Activated T-helper 1 cell treated with anti-CD3 and anti-CD28 coated beads, Interleukin-12 subunit alpha, Interleukin-12 subunit beta, Interleukin-2, Interleukin-4 antibody, amounts not matched to agents 30 ng/mL and 10 ng/mL and 1 ng/mL, durations not matched to agents 14 hours and 24 hours and 36 hours (primary cell): ENCODE measurements at places on chromosomes 12 and 14.
A peak's percentile ranks its signal among the peaks of the same experiment; 100 is the strongest.

DNA sequence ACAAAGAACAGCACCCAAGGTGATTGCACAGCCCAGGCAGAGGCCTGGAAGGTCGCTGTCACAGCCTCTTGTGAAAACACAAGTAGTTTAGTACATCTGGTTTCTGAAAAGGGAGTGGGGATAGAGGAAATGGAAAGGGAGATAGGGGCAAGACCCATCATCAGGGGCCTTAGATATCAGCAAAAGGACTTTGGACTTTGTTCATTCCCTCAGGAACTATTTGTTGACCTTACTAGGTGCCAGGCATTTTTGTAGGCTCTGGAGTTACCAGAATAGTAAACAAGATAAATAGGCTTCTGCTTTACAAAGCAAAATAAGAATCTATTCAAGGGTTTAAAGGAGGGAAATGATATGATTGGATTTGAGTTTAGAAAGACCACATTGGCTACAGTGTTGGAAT lies 199.4 kb upstream of the CDKN3 start:
- no peaks in the 10 kb centered on the region for H3K27me3 ChIP-seq
- H3K36me3 ChIP-seq, result no peaks in the 10 kb centered on the region
- no peaks in the 10 kb centered on the region for H3K4me1 ChIP-seq
- H3K27ac ChIP-seq, result no peak overlapping the region

DNA sequence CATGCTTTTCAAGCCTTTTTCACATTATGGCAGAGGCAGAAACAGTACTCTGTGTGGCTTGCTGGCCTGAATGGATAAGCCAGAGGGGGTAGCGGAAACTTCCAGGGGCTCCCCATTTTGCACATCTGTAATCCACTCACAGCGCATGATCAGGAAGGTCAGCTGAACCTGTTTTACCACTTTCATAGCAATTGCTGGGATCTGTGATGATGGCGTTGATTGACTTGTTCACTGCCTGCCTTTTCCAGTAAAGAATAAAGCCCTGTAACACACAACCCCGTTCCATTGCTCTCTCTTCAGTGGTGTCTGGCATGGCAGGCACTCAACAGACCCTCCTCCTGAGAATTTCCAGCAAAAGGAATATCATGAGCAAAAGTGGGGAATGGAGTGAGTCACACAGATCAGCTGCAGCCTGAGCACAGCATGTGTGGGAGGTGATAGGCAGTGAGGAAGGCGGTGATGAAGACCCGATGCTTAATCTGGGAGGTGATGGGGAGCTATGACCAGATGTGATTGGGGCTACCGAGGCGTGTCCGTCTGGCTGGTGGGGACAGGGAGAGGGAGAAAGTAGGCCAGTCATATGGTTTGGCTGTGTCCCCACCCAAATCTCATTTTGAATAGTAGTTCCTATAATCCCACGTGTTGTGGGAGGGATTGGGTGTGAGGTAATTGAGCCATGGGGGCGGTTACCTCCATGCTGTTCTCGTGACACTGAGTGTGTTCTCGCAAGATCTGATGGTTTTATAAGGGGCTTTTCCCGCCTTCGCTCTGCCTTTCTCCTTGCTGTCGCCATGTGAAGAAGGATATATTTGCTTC lies 44.7 kb upstream of the CHST11 start:
- no peak for DNase-seq
- peaks cover 11% of the 10 kb centered on the region for H3K4me1 ChIP-seq
- no peaks in the 10 kb centered on the region for H3K27me3 ChIP-seq
- H3K4me3 ChIP-seq, result no peak overlapping the region

DNA sequence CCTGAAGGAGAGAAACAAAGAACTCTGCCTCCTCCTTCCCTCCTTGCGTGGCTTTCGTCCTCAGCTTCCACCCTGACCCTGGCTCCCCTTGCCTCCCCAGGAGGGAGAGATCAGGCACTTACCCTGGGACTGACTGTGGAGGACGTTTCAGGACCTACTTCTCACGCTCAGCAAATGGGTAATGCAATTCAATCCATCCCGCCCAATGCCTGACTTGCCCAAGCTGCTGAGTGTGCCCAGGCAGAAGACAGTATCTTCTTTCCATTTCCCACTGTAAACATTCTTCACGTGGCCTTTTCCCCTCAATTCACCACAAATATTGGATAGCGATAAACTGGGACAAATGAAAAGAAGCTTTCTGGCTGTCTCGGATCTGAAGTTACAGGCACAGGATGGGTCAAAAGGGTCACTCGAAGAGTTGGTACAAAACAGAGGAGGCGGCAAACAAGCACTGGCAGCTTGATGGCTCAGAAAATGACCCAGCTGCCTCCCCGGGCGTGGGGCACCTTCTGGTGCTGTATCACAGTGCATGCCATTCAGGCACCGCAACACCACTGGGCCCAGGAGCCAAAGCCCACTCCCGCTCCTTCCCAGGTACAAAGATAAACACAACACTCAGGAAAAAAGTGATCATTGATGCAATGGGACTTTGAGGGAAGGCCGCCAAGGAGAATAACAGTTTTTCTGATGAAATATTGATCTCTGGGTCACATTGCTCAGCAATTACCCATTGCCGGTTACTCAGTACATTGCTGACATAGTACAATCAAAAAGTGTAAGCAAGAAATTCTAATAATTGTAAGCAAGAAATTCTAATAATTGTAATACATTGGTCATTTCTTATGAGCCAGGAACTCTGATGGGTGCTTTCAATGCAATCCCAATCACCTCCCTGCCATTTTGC lies 65.8 kb downstream of the TRIM9 start:
- no peaks in the 10 kb centered on the region for H3K4me1 ChIP-seq
- no peak overlapping the region for H3K4me3 ChIP-seq
- DNase-seq, result no peak
- no peak overlapping the region for H3K27ac ChIP-seq
- peaks cover 2% of the 10 kb centered on the region for H3K27me3 ChIP-seq

- H3K27ac ChIP-seq, result no peak overlapping the region
- peaks cover 28% of the 10 kb centered on the region for H3K4me1 ChIP-seq
- peaks cover 8% of the 10 kb centered on the region for H3K27me3 ChIP-seq
- DNase-seq, result no peak
- no peaks in the 10 kb centered on the region for H3K36me3 ChIP-seq
- H3K4me3 ChIP-seq, result no peak overlapping the region
These were observed 8.7 kb upstream of the AQP2 start for GRCh38 chr12:49941556-49942511.

DNA sequence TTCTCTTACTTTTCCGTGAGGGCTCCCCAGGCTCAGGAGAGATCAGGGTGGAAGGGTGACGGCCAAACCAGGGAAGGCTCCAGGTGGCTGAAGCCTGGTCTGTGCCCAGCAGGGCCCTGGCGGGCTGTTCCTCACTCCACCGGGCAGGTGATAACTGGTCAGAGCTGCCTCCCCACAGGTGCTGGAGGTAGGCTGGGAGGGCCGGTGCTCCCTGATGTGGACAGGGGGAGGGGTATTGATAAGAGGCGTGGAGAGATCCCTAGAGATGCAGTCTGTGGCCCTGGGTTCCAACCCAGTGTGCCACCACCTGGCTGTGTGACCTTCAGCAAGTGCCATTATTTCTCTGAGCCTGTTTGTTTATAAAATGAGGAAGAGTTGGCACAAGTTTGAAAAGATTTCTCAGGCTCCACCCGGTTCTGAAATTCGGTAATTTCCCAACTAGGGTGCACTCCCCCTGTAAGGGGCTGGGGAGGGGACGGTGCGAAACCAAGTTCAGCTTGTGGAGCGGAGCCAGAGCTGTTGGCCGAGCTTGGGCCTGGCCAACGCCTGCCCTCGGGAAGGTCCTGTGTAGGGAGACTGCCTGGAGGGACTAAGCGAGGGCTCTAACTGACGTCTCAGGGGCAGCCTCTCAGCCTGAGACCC lies 1.0 kb upstream of the NR4A1 start:
- peaks cover 47% of the 10 kb centered on the region for H3K4me1 ChIP-seq
- H3K4me3 ChIP-seq, result peak overlapping the region; percentile 96
- peak overlapping the region; percentile 63 for H3K27ac ChIP-seq
- peaks cover 13% of the 10 kb centered on the region for H3K36me3 ChIP-seq

DNA sequence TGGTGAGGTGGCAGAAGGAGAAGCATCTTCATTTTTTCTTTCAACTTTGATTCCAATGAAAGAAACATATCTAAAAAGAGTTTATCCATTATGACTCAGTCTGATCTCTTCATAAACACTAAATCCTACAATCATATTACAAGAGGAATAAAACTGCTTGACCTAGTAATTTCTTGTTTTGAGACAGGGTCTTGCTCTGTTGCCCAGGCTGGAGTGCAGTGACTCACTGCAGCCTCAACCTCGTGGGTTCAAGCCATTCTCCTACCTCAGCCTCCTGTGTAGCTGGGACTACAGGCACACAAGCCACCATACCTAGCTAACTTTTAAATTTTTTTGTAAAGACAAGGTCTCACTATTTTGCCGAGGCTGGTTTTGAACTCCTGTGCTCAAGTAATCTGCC lies 147.2 kb downstream of the NDUFA12 start:
- H3K4me3 ChIP-seq, result no peak overlapping the region
- H3K27ac ChIP-seq, result no peak overlapping the region
- H3K4me1 ChIP-seq, result peaks cover 4% of the 10 kb centered on the region
- no peaks in the 10 kb centered on the region for H3K36me3 ChIP-seq
- no peak for DNase-seq

DNA sequence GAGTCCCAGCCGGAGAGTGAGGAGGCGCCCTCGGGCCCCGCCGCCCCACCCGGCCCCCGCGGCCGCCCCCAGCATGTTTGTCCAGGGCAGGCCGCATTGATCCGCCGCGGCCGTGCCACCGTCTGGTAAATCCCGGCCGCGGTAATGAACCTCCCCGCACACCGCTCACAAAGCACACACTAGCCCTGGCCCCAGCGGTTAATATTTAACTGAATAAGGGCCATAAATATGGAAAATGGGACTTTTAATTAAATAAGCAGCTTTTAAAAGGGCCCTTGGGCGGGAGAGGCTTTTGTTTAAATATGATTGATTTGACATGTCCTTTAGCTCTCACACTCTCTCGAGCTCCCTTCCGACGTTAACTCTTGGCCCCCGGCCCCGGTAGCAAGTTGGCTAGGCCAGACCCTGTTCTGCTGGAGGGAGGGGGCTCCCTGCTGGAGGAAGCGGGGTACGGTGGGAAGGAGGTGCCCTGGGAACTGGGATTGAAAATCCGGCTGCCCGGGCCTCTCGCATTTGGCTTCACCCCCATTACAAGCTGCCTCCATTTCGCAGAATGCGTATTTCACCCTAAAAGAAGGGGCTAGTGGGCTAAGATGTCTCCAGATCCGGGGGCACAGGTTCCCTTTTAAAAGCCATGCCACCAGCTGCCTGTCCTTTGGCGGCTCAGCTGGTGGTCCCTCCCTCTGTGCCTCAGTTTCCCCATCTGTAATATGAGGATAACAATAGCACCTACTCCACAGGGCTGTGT lies 199.8 kb downstream of the RBM19 start:
- H3K36me3 ChIP-seq, result no peaks in the 10 kb centered on the region
- peaks cover 3% of the 10 kb centered on the region for H3K27me3 ChIP-seq
- H3K27ac ChIP-seq, result no peak overlapping the region

GRCh38 chr14:55975281-55975910 lies 142.8 kb upstream of the PELI2 start:
- no peak for DNase-seq
- no peaks in the 10 kb centered on the region for H3K4me1 ChIP-seq
- H3K27ac ChIP-seq, result no peak overlapping the region

DNA sequence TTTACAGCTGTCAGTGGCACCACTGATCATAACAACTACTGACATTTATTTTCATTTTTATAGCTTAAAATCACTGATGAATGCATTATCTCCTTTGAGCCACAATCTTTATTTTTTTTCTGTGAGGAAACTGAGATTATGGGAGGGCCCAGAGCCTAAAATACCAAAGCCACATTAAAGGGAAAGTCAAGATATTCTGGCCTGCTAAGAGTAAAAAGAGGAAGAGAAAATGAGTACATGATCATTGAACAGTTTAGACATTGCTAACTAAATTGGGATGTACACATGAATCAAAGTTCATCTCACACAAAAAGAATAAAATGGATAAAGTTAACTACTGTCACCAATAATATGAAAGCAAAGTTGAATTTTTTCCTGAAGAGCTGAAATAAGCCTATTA lies 170.5 kb upstream of the GARIN2 start:
- no peak overlapping the region for H3K27ac ChIP-seq
- no peaks in the 10 kb centered on the region for H3K4me1 ChIP-seq
- no peak overlapping the region for H3K4me3 ChIP-seq
- H3K36me3 ChIP-seq, result no peaks in the 10 kb centered on the region
- H3K27me3 ChIP-seq, result no peaks in the 10 kb centered on the region

DNA sequence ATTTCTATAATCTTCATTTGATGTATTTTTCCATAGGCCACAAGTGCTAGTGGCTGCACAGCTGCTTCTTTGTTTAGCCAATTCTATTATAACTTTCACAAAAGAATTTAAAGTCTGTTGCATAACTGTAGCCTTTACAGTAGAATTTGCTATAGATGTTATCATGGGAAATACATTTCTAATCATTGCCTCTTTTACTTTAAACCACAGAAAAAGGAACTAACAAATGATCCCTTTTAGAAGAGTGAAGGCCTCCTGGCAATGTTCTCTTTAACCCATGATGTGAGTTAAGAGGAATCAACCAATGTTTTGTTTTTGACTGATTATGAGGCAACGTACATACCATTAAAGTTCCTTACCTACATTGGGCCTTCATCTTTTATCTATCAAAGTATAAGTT lies 68.8 kb downstream of the RPL10L start:
- H3K27me3 ChIP-seq, result no peaks in the 10 kb centered on the region
- H3K4me1 ChIP-seq, result no peaks in the 10 kb centered on the region
- no peak overlapping the region for H3K27ac ChIP-seq
- no peak for DNase-seq
- H3K4me3 ChIP-seq, result no peak overlapping the region
- no peaks in the 10 kb centered on the region for H3K36me3 ChIP-seq

- H3K27ac ChIP-seq, result no peak overlapping the region
- no peaks in the 10 kb centered on the region for H3K36me3 ChIP-seq
- H3K4me1 ChIP-seq, result peaks cover 6% of the 10 kb centered on the region
- no peak for DNase-seq
These were observed 91.1 kb downstream of the IRF2BPL start for GRCh38 chr14:76937181-76938091.

DNA sequence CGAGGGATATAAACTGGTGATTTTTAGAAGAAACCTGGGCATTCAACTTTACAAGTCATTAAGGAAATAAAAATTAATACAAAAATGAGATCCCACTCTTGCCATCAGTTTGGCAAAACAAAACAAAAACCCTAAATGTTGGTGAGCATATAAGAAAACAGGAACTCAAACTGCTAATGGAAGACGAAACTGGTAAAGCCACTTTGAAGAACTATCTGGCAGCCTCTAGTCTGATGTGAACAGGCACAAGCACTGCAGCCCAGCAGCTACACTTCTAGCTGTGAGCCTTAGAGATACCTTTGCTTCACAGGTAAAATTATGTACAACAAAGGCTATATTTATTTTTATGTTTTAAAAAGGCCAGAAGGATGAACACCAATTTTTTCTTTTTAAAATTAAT lies 459.6 kb downstream of the ZFP36L1 start:
- H3K36me3 ChIP-seq, result no peaks in the 10 kb centered on the region
- H3K4me1 ChIP-seq, result no peaks in the 10 kb centered on the region
- H3K4me3 ChIP-seq, result no peak overlapping the region
- H3K27me3 ChIP-seq, result no peaks in the 10 kb centered on the region
- H3K27ac ChIP-seq, result no peak overlapping the region

DNA sequence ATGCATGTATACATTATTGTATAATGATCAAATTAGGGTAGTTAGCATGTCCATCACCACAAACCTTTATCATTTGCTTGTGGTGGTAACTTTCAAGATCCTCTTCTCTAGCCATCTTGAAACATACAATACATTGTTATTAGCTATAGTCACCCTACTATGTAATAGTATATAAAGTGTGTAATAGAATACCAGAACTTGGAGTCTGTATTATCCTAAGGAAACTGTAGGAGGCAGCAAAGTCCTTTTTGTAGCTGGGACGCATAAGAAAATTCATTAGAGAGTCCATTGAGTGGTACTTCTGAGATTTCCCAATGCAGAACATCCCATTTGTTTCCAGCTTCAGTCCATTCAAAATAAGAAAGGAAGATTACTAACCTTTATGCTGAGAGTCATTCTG lies 325.9 kb upstream of the LRFN5 start:
- H3K4me3 ChIP-seq, result no peak overlapping the region
- no peak overlapping the region for H3K27ac ChIP-seq
- H3K4me1 ChIP-seq, result no peaks in the 10 kb centered on the region
- no peak for DNase-seq
